ENCODE measurements at places on chromosomes 5 and 9.

DNA sequence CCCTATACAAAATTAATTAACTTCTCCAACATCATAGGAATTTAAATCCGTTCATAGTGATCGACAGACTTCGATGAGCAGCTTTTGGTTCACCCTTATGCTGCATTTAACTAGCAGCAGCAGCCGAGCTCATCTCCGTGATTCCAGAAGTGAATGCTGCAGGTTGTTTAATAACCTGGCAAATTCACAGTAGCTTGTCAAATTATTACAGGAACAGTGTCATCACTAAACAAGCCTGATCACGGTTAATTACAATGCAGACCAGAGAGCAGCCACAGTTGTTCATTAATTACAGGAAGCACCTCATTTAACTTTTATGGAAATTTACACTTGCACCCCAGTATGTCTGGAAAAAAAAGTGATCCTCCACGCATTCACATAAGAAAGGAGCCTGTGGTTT is 188.2 kb downstream of the BNC2 start:
- DNase-seq: no peak

DNA sequence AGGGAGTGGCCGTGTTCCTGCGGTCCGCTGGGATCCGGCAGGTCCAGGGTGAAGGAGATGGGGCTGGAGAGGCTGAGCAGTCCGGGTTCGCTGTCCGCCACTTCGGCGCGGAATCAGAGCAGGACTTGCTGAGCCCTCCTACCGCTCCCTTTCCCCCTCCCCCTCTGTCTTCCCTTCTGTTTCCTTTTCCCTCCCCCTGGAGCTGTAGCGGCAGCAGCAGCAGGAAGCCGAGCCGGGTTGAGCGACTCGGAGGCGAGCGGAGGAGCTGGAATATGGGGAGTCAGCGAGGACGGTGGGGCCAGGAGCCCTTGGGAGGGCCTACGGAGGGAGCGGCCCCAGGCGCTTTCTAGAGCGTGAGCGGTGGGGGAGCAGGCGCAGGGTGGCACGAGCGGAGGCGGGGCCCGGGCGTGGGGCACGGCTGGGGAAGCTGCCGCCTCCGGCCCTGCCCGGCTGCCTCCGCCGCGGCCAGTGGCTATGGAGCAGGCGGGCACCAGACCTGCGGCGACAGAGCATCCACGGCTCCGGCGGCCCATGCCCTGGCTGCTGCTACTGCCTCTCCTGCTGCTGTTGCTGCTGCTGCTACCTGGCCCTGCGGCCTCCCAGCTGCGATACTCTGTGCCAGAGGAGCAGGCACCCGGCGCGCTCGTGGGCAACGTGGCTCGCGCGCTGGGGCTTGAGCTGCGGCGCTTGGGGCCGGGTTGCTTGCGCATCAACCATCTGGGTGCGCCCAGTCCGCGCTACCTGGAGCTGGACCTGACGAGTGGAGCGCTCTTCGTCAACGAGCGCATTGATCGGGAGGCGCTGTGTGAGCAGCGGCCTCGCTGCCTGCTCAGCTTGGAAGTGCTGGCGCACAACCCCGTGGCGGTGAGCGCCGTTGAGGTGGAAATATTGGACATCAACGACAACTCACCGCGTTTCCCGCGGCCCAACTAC is at the start of gene PCDHAC2:
Gene PCDHAC2, plus strand, starts transcription at position 184 of the 933 bp plus-strand sequence. Its CDS starts 291 bp downstream, at position 475.
- no peak for DNase-seq

GRCh38 chr5:76941442-76941841 is 11.4 kb upstream of the CRHBP start:
- DNase-seq: no peak

DNA sequence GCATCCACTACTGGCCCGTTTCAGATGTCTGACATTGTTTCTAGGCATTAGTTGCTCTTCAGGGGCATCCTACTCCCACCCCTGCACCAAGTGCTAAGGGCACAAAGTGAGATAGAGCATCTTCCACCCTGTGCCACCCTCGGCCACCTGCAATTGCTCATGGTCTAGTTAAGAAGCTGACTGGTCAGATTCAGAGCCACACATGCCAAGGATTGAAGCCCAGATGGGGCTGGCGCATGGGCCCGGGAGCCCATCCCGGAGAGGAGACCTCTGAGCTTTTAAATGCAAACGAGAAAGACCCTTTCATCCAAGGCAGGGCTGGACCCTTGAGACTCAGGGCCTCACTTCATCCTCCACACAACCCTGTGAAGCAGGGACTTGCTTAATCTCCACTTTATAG is 28.5 kb downstream of the HRH2 start:
- DNase-seq: no peak

GRCh38 chr5:95794070-95794516 is 28.4 kb downstream of the GLRX start:
- no peak for DNase-seq

- no peak for DNase-seq
Observed at GRCh38 chr5:2701592-2701991, 49.9 kb downstream of the IRX2 start.

GRCh38 chr5:97077246-97077645 is 65.2 kb downstream of the LIX1 start:
- DNase-seq: no peak

DNA sequence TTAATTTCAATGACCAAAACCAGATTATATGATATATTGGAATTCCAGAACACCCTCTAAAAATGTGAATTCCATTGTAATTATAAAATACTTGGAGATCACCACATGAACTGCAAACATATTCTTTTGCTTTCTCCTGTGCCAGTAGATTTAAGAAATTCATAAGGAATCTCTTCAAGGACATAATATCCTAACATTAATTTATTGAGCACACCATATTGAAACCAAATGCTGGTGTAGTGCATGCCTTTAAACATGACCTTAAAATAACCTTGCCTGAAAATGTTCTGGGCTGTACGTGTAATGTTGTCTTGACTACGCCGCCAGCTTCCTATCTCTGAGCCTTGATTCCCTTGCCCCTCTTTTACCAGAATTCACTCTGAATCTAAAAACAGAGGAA is 205.0 kb upstream of the ACTBL2 start:
- DNase-seq: no peak

DNA sequence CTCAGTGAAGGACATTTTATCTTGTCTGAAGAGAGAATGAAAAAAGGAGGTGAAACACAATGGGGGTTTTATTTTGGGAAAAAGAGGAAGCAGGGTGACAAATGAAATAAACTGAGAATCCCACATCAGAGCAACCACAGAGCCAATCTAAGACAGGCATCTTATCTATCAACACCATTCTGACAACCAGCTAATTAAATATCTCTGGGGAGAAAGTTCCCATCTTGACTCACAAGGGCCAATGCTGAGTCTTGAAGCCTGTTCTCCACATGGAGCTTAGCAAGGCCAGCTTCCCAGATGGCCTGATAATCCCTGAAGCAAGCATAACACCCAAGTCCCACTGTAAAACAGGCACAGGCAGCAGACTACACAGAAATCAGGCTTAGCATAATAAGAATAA is 30.4 kb downstream of the DPYSL3 start:
- DNase-seq: no peak

GRCh38 chr5:62780888-62781287 is 202.3 kb downstream of the LRRC70 start:
- no peak for DNase-seq

- no peak for DNase-seq
Observed at GRCh38 chr9:37107701-37108100, 12.7 kb upstream of the ZCCHC7 start.

- DNase-seq: no peak
Observed at GRCh38 chr9:107872457-107873192, 383.1 kb upstream of the KLF4 start.

DNA sequence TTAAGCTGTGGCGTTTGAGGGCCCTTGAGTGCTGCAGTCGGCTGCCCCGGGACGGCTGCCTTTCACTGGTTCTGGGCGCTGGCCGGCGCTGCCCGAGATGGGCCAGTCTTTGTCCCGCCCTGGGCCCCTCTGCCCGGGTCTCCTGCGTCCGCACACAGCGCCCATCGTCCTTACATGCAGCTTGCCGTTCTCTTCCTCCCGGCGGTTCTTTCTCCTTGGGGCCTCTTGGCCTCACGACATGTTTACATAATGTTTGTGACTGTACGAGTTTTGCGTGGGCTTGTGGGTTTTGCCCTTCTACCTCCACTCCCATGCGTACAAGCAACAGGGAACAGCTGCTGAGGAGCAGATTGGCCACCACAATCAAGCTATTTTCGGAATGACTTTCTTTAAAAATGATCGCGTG is 618 bp downstream of the TNPO1 start:
- peak; percentile 2 for DNase-seq

DNA sequence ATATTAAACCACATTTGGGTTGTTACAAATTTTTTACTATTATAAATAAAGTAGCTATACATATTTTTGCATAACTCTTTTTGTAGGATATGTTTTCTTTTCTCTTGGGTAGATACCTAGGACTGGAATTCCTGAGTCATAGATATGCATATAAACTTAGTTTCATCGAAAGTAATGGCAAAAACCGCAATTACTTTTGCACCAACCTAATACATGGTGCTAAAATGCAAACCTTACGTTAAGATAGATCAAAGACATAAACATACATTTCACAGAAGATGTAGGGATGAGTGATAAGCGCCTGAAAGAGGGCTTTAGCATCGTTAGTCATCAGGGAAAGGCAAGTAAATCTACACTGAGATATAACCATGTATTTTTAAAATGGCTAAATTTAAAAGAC is 178.4 kb upstream of the EFNA5 start:
- DNase-seq: no peak

DNA sequence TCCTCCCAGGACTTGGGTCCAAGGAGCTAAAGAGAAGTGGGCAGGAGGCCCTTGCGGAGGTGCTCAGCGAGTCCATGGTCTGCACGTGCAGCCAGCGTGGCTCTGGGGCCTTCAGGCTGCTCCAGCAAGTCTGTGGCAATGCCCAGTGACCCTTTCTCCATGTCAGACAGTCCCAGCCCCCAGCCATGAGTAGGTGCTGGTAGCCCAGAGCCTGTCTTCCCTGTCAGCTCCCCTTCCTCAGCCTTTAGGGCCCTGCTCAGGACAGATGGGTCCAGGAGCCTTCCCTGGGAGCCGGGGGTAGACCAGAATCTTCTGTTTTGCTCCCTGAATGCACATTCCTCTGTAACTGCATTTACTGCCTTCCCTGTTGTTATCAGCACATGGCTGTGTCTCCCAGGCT is 147.2 kb upstream of the IRX2 start:
- DNase-seq: no peak

- no peak for DNase-seq
Observed at GRCh38 chr5:82387001-82387818, 109.1 kb upstream of the RPS23 start.

- no peak for DNase-seq
Observed at GRCh38 chr5:55568654-55569512, 34.1 kb upstream of the PLPP1 start.

DNA sequence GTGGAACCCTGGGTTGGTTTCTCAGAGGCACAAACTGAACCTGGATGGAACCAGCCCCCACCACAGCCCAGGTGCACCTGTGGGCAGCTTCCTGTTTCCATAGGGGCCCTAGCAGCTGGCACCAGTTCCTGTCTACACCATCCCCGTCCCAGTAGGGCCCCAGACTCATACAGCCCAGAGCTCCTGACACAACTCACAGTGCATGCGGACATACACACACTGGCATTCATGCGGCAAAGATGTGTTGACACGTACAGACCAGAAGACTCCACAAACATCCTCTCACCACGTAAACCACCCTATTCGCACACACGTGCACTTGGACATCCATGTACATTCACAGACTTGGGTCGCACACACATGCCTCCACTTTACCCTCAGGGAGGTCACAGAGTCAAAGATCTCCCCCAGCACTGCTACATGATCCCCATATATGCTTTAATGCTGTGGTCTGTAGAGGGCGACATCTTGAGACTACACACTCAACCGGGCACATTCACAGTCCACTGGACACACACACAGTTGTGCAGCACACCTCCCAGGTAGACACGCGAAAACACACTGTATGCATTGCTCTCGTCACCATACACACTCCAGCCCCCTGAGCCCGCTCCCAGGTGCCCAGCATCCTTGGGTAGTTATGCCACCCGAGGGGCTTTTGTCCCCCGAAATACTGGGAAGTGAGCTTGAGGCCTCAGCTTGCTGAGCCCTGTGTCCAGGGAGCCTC is 22.4 kb downstream of the CXXC5 start:
- DNase-seq: no peak

- DNase-seq: no peak
Observed at GRCh38 chr9:126516936-126517832, 96.5 kb upstream of the LMX1B start.

GRCh38 chr5:139133282-139133681 is 64.9 kb downstream of the SIL1 start:
- DNase-seq: no peak

DNA sequence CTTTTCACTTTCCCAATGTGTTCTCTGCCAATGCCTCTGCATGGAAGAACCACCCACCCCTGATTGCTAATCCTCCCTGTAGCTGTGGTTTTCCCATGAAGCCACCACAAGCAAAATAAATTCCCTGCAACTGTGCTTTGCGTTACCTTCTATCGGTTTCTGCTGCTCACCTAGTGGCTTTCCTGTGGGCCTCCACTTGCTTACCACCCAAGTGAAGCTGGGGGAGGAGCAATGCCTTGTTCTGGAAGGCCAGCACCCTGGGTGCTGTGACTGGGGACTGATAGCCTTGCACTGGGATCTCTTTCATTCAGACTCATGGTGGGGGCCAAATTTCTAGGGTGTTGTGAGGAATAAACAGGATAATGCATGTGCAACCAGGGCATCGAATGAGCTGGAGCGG is 56.3 kb upstream of the GDNF start:
- DNase-seq: no peak

DNA sequence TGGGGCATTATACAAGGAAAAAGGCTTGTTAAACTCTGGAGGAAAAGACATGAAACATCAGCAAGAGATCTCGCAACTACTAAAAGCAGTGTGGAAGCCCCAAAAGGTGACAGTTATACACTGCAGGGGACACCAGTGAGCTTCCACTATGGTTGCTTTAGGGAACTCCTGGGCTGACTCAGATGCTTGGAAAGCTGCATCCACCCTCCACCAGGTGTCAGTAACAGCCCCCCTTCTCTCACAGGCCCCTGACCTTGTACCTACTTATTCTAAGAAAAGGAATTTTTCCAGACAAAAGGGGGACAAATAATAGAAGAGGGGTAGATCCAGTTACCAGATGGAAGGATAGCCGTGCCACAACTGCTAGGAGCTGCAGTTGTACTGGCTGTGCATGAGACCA is 154.4 kb upstream of the COX7C start:
- no peak for DNase-seq

Measured in stimulated activated CD8-positive, alpha-beta memory T cell treated with anti-CD3 and anti-CD28 coated beads, Interleukin-4, amount 100 ng/mL, for 1 hour (primary cell).